ENCODE measurements at places on chromosomes 12 and 14.

- no peak for DNase-seq
Observed at GRCh38 chr14:98578204-98578603, 693.8 kb downstream of the BCL11B start.

DNA sequence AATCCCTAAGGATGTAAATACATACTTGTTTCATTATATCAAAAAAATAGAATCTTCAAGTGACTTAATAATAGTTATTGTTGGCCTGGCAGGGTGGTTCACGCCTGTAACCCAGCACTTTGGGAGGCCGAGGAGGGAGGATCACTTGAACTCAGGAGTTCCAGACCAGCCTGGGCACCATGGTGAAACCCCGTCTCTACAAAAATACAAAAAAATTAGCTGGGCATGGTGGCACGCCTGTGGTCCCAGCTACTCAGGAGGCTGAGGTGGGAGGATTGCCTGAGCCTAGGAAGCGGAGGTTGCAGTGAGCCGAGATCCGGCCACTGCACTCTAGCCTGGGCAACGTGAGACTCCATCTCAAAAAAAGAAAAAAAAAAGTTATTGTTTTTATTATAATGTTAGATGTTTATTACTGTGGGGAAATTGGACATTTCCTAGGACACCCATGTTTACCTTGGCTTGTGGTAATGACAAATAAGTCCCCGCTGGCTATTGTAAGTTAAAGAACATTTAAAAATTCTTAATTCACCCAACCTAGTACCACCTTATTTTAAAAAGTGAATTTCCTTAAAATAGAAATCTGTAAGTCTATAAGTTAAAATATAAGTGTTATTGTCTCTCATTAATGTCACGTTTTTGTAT lies 1.8 kb downstream of the USP15 start:
- no peak for DNase-seq

DNA sequence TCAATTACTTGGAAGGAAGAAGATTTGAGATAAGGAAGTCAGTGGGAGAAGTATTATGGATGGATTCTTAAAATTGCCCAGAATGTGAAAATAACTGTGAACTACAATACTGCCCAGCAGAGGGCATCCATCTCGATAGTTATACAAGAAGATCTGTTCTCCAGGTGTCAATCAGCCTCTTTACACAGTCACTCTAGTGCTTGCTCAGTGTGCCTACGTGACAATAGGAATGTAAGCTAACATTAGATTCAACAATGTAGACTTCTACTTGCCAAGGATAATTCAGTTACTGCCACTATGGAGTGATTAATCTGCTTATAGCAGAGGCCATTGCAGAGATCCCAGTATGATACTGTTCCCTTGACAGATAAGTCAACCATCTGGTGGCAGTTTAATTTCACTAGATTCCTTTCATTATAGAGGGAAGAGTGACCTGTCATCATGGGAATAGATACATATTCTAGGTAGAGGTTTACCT lies 10.6 kb upstream of the MAP4K5 start:
- DNase-seq: no peak

GRCh38 chr12:50620109-50620977 lies 115.6 kb downstream of the DIP2B start:
- no peak for DNase-seq

DNA sequence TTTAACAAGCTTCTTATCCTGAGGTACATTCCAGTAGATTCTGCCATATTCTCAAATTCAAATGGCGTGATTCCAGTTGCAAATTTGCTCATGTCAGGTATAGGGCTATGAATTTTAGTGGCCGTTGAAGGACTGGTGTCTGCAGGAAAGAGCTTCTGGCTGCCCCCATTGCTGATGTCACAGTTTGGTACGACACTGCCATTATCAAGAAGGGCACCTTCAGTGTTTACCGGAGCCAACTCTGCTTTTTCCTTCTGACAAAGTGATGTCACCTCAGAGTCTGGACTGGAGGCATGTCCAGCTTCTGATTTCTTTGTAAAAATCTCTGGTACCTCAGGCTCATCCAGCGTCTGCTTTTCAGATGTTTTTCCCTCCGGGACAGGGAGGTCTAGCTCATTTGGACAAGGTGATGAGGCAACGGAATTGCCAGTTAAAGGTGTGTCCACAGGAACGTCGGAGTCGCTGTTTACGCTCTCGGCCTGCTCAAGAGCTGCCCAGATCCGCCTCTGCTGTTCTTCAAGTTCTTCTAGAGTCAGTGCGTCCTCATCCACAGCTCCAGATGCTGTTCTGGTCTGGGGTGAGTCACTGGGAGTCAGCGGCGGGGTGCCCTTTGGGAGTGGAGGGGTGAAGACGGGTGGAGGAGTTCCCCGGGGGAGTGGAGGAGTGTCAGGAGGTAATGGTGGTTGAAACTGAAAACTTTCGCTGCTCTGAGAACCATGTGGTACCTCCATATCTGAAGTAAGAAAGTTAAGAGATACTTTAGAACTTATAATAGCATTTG lies 27.0 kb downstream of the ZCCHC8 start:
- no peak for DNase-seq

- no peak for DNase-seq
Observed at GRCh38 chr14:88821378-88821777, 3.1 kb upstream of the TTC8 start.

DNA sequence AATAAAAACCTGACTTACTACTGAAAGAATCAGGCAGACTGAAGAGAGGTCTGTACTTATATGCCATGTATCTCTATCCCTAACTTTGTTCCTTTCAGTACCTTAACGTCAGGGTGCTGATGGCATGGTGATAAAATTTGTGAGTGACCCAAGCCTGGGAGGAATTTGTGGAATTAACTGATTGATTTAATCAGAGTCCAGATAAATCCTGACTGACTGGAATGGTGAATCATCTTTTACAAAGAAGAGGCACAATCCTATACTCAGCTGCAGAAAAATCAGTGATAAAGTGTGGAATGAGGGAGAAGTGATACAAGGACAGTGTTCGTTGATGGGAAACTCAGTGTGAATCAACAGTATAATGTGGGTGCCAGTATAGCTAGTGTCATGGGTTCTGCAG lies 3.7 kb downstream of the TDG start:
- no peak for DNase-seq

DNA sequence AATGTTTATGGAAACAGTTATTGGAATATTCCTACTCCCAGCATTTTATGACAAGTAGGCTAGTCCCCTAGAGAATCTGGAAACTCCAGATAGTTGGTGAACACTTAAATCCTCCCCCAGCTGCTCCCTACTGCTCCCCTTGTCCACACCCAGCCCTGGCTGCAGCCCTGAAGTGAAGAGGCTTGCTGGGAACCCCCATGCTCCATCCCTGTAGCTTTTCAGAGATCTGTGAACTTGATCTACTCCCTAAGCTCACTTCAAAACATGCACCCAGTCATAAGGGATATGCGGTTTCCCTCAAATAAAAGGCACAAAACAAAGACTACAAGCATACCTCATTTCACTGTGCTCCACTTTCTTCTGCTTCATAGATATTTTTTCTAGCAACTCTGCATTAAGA lies 33.2 kb downstream of the EGLN3 start:
- DNase-seq: no peak

- peak; percentile 56 for DNase-seq
Observed at GRCh38 chr12:45991284-45992249, 1.2 kb upstream of the SCAF11 start.

DNA sequence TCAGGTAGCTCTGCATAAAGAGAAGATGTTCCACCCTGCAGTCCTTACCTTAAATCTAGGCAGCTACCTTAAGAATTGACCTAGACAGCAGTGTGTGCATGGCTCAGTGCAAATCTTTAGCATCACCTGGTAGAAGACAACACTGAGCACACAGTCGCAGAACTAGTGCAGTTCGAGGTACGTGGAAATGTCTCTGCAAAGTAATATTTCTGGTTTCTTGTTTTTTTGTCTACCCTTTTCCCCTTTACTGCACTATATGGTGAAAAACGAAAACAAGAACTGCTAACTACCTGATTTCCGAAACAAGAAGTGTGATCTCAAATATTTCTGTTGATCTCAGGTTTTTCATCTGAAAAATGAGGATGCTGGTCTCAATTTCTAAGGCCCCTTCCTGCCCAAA lies 82.5 kb downstream of the ETV6 start:
- DNase-seq: no peak

DNA sequence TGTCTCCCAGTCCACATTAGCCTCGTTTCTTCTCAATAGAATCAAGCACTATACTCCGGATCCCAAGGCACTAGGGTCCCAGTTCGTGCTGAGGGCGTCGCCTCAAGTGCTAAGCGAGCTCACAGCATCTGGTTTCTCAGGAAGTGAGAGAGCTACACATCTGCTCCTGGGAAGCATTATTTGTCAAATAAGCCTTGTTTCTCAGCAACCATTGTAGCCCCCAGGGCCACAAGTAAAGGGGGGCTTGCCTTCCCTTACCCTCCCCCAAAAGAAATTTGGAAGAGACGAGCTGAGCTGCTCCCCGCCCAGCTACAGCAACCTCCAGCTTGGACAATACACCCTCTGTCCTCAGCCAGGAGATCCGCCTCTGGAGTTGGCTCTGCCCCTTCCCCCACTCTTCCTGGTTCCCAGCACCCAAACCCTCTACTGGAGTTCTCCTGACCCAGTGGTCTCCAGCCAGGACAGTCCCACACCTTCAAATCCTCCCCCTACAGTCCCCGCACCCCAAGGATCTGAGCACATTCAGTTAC lies 5.7 kb upstream of the TNS2 start:
- DNase-seq: no peak

DNA sequence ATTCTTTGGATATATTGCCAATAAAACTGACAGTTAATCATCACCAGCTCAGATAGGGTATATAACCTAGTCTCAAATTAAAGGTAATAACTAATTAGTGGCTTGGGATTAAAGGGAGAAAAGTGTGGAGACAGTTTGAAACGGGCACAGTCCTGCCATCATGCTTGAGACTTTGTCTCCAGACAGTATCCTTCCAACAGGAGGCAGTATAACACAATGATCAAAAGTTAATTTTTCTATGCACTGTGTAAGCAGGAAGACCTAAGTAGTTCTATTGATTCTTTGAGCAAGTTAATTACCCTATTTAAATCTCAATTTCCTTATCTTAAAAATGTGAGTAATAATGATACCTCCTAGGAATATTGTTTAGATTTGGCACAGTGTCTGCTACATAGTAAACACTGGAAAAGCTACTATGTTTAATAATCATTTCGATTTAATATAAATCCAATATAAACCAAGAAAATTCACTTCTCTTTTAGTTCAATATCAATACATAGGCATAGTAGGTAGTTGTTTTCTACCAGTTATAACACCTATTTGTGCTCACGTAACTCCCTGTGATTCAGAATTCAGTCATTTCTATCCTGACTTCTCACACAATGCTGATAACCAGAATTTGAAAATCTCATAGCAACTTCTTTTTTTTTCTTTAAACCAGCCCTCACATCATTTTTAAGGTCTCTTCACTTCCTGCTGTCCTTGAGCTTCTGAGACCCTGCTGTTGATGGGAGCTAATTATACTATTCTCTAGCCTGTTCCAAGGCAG lies 53.7 kb downstream of the GALNT4 start:
- peak; percentile 33 for DNase-seq
